ENCODE measurements at places on chromosomes 4 and X.

DNA sequence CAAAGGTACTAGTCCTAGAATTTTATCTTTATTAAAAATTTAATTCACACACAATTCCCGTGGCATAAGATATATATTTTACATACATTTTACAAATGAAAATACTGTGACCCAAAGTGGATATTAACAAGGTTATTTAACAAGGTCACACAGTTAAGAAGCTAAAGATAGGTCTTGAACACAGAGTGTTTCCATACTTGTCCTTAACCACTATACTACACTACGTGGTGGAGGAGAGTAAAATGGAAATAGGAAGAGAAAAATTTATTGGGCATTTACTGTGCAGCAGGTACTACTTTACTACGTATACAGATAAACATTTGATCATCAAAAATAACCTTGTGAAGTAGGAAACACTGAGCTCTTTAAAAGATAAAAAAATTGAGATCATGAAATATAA is 14.8 kb downstream of the TECRL start:
- no peak for DNase-seq

- no peak for DNase-seq
Observed at GRCh38 chr4:113636877-113637276, 124.7 kb downstream of the CAMK2D start.

GRCh38 chr4:83860200-83860599 is 324.3 kb downstream of the GPAT3 start:
- no peak for DNase-seq

DNA sequence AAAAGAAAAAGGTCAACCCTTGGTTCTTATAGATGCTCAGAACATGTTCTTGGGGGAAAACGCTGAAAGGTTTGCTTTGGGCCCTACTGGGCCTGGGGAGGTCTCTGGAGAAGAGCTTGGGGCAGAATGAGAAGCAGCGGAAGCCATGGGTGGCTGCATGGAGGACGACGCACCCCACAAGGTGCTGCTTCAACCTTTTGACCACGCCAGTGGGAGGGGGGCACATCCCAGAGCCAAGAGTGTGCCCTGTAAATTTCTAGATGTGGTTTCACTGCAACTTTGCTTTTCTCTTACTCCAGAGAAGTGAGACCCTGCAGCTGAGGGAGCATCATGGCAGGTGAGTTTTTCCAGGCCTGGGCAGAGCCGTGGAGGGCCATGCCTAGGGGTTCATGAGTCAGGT is 3.2 kb downstream of the PRRG3 start:
- no peak for DNase-seq

GRCh38 chrX:1231850-1232465 is 19.5 kb upstream of the CRLF2 start:
- no peak for DNase-seq

DNA sequence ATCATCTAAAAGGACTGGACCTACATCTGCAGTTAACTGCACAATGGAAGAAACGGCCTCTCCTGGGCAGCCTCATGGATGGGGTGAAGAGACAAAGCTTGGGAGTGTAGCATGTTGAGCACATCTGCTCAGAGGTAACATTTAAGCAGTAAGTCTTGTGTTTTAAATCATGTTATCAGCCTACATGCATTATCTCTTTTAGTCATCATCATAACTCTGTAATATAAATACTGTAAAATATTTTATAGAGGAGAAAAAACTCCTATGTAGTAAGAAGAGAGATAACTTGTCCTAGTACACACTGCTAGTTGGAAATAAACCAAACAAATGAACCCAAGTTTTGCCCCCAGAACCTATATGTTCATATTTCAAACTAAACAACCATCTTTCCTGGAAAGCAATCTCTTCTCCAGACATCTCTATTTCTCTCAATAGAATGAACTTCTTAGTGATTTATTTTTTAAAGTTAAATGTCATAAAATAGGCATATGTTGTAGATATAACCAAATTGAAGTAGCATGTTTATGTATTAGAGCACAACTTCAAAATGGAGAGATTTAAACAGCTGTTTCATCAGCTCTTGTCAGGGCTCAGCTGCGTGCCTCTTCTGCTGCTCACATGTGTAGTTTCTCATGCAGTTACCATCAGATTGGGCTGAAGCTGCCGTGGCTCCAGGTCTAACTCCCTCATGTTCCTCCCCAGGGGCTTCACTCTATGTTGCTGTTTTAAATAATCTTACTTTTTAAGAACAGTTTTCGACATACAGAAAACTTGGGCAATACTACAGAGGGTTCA is 581.8 kb upstream of the ZFP42 start:
- no peak for DNase-seq

DNA sequence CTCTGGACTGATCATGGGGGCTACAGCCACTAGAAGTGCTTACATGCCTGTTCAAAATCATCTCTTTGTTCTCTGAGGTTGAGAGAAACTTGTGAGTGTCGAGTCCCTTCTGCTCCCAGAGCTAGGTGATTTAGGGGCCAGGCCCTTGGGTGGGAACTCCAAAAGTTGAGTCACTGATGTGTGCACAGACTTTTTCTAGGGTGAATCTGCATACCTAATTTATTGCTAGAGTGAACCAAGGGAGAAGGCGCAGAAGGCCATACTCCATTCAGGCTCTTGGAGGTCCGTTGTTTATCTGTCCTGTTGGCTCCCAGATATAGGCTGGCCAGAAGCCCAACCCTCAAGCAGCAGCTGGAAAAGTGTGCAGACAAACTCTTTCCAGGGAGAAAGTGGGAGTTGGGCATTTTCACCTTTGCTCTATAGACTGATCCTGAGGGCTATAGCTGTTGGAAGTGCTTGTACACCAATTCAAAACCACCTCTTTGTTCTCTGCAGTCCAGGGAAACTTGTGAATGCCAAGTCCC is 80.8 kb upstream of the ARX start:
- no peak for DNase-seq

DNA sequence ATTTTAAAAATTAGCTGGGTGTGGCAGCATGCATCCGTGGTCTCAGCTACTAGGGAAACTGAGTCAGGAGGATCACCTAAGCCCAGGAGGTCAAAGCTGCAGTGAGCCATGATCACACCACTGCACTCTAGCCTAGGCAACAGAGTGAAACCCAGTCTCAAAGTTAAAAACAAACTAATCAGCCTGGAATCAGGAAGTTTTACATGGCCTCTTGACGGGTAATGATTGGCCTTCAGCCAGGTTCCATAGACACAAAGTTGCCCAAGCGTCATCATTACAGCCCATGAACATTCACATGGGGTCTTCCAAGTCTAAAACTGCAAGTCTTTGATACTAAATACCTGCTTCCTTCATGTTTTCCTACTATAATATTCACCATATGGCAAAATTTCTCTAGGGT is 10.0 kb upstream of the RGN start:
- DNase-seq, result no peak

DNA sequence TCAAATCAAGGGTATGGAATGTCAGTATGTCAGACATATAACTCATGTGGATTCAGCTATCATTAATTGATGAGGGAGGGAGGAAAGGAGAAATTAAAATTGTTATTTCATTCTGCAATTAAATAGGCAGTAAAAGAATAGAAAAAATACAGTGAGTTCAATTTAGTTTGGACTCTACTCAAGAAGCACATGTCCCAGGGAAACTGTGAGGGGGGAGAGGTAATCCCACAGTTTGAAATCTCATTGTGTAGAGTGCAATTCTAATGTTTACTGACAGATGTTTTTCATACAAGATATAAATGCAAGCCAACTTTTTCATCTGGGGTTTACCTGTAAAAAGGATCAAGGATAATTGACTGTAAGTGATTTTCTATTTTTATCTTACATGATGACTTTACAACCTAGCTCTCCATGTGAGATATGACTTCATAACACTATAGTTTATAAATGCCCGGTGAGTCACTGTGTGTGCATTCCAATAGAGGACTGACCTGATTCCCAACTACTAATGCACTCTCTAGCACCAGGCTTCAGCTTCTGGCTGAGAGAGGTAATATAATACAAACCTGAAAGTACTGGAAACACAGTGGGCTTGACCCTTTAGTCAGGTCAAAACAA is 35.2 kb upstream of the SCD5 start:
- DNase-seq, result no peak

DNA sequence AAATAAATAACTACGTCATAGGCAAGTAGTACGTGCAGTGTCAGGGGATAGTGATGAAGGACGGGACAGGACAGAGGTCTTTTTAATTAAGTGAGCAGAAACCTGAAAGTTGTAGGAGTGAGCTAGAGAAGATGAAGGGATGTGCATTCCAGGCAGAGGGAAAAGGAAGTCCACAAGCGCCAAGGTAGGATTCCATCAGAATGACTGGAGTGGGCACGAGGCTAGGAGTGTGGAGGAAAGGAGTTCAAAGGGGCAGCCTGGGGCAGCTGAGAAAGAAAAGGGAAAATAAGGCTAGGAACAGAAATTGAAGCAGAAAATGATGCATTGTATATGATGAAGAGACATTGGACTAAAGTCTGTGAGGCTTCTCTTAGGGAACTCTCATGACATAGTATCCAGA is 192.2 kb upstream of the TLL1 start:
- no peak for DNase-seq

GRCh38 chr4:151942971-151943370 is 182.2 kb upstream of the GATB start:
- DNase-seq, result no peak
